Right ventricle myocardium inferior (tissue), 1 donor: ENCODE measurements at places on chromosomes 6 and 20.

DNA sequence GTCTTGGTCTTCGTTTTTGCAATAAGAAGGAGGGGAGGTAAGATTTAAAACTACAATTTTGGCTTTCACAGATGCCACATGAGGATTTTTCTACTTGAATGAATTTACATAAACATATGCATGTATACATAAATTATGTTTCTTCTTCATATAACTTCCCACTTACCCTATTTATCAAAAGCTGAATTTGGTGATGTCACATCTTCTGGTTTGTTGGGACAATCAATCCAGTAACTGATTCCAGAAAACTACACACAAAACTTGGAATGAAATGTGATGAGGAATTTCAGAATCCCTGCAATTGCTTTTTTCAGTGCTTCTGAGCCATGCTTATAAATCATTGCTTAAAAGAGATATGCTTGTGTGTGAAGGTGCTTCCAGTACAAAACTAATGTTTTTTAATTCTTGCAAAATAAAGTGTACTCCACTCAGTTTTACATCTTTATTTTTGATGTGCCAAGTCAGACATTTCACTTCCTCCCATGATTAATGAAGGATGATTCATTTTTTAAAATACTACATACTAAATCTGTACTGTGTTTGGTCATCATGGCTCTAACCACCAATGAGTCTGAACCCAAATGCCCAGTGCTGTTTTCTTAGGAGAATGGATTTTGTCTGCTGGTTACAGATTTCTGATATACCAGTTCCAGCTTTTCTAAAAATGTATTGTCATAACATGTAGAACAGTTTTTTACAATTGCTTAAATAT is 32.1 kb upstream of the RIN2 start:
- no peak for DNase-seq

DNA sequence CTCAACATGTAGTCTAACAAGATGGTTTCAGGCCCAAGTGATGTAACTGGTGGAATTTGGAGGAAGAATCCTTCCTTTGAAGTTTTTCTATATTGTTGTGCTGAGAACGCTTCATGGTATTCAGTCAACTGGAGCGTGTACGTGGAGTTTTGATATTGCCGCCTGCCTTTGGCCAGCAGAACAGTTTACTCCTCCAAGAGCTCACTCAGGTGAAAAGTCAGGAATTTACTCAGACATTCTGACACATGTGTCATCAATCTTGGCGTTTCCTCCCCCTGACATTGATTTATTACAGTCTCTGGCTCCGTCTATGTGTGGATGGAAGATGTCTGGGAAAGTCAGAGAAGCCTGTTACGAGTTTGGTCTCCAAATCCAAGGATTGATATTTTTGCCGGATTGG is 19.0 kb upstream of the TGM2 start:
- no peak for DNase-seq

DNA sequence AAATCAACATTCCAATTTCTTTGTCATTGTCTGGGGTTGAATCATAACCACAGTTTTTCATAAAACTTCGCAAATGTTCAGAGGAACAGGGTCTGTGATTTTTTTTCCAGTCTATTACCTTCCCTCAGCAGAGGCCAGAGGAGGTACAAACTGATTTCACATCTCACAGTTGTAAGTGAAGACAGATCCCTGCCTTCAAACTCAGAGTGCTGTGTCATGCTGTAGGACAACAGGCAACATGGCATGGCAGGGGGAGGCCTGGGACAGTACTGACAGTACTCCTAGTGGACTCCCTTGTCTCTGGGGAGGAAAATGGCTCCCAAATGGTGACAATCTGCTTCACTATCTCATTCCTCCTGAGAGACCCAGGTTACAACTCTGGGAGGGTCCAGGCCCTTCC is 308.6 kb downstream of the CDC5L start:
- no peak for DNase-seq

GRCh38 chr6:2183246-2183645 is 62.2 kb downstream of the GMDS start:
- DNase-seq, result no peak

DNA sequence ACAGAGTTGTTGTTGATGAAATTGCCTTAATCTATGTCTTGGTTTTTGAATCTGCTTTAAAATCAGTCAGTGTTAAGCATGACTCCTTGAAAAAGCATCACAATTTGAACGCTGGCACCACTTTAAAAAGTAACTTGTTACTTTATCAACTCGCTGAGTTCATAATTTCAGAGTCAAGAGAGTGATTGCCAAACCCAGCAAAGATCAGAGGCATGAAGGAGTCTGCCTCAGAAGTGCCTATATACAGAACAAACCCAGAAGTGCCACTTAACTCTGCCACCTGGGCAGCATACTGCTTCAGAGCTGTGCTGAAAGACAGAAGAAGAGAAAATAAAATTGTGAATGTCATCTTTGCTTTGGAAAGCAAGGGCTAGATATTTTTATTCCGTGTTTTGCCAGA is 73.6 kb upstream of the HCRTR2 start:
- no peak for DNase-seq

DNA sequence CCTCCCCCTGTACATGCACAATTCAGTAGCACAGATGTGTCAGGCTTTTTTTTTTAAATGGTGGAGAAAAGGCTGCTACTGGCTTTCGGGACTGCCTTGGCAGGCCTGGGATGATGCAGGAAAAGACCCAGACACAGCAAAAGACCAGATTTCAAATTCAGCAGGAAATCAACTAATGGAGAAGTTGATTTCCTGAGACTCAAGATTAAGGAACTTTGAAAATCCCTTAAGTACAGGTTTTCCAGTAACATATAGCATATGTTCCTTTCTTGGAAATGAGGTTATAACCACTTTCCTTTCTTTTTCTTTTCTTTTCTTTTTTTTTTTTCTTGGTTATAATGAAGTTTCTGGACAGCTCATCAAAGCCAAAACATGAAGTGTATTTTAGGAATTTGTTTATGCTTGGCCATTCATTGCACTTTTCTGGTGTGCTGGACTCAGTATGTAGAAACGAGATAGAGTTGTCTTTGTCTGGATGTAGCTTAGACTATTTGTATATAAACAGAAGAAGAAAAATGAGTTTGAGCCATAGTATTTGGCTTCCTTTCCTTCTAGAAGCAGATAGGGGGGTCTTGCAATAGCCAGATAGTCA is 119.4 kb downstream of the SASH1 start:
- no peak for DNase-seq

DNA sequence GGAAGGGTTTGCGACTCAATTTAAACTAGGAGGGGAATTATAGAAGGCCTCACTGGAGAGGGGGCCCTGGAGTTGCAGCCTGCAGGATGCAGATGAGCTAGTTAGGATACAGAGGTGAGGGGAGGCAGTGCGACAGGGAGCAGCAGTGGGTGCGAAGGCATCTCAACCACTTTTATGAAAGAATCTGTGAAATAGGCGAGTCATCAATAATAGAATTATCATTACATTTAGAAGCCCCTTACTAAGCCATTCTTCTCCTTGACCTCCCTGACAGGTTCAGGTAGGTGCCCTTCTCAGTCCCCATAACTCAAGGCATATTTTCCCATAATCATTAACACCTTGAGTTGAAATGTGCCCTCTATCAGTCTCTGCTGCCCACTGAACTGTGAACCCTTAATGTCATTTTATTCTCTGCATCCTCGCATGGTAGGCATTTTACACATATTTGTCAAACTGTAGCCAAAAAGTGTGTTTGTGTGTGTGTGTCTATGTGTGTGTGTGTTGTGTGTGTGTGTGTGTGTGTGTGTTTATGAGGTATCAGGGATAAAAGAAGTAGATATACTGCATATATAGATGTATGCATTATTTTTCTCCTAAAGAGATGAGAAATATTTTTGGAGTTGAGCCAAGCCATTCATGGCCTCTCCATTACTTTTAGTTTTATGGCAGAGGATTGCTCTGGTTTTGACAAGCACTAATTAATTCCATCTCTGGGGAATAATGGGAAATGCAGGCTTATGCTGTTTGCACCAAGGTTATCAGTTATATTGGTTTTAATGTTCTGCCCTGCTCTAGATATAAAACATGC is 898.8 kb downstream of the KIF16B start:
- no peak for DNase-seq

DNA sequence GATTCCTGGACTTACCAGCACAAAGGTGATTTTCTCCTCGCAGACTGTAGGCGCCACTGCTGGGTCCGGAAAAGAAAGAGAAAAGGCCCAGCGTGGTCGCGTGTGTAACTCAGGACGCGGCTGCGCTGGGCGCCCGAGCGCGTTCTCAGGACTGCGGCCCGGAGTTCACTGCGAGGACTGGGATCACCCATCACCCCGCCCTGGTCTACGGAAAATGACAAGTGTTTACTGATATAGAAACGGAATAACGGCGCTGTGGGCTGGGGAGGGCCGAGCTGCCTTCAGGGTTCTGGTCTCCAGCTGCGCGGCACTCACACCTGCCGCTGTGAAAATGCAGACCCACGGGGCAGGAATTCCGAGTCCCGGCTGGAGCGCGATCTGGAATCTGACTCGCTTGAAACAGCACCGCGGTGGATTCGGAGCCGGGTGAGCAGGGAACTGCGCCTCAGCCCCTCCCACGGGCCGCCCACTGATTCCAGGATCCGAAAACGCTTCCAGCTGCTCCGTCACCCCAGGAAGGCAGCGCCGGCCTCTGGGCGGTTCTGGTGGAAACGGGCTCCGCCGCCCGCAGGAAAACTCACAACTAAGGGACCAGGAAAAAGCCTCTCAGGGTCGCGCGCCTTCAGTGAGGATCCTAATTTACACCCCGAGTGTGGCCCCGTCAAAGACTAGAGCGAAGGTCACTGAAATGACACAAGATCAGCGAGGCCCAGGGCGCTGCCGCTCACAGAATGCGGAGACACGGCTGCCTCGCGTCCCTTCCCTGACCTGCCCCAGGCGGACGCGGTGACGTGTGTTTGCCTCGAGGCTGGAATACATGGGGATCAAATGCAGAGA is 34.5 kb downstream of the HLA-A start:
- peak; percentile 94 for DNase-seq

GRCh38 chr6:91965872-91966271 is 1379.0 kb upstream of the MAP3K7 start:
- DNase-seq, result no peak

DNA sequence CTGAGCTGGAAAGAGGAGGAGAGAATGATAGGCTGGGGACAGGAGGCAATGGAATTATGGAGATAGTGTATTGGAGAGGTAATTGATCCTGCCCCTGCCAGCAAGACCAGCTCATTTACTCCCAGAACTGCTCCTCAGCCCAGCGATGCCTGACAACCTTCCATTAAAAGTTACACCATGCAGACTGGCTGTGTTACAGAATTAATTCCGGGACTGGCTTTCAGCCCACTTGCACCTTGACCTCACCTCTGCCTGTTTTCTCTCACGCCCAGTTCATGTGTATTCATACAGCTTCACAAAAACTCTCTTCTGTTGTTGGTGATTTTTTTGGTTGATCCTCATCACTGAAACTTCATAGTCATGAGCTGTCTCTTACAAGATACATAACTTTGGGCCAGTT is 207.3 kb downstream of the PLCB1 start:
- no peak for DNase-seq

- no peak for DNase-seq
These were observed 478.0 kb downstream of the KIF16B start for GRCh38 chr20:16095226-16095625.

DNA sequence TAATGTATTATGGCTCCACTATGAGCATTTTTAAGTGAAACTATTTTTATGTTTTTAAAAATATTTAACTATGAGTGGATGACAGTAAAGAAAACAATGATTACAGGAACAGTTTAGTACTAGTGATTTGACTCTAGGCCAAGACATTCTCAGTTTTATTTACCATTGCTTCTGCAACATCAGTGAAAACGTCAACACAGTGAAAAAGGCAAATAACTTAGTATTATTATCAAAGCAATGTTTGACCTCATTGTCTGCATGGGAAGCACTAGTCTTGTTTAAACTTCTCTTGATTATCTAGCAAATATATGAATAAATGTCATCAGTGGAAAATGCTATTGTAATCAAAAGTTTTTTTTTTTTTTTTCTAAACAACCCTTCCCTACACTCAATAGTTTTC is 165.0 kb downstream of the HTR1B start:
- DNase-seq, result no peak

DNA sequence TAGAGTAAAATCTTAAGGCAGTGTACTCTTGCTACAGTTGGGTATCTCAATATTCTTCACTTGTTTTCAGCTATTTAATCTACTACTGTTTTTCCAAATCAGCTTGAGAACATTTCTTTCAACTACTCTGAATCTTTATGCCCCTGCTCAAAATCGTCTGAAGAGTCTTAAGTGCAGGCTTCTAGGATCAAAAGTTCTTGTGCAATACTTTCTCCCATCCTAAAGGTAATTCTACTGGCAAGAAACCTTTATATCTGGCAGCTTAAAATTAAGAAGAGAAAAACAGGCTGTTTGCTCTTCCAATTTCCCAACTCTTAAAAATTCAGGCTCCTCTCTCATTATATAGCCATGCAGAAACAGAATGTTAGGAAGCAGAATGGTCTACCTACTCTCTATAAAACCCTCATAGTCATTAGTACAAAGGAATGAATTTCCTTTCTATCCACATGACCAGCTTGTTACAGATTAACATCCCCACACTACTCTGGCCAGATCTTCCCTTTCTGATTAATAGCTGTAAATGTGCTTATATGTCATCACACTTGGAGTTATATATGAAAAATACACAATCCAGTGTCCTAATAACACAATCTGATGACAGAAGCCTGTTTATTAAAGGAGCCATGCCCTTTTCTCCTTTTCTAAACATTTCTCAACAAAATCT is 122.2 kb upstream of the FAM184A start:
- no peak for DNase-seq

- no peak for DNase-seq
These were observed 31.0 kb upstream of the MRPS18A start for GRCh38 chr6:43718387-43719105.

DNA sequence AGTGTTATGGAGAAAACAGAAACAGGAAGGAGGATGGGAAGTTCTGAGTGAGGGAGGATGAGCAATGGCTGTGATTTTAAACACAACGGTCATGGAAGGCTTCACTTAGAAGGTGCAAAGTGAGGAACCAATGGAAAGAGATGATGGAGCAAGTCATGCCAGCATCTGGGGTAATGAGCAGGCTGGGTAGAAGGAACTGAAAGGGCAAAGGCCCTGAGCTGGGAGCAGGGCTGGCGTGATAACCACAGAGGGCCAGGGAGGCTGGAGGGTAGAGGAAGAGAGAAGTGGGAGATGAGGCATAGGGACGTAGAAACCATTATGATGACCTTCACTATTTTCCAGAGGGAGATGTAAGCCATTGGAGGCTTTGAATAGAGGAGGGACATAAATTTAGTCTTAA is 43.6 kb downstream of the NHLRC1 start:
- no peak for DNase-seq

GRCh38 chr20:39857835-39858234 is 831.2 kb downstream of the MAFB start:
- DNase-seq, result no peak

- DNase-seq, result no peak
These were observed 20.2 kb upstream of the HLA-DOA start for GRCh38 chr6:33029328-33030184.

- DNase-seq, result peak; percentile 18
These were observed 47.4 kb upstream of the STX16 start for GRCh38 chr20:58603721-58604120.

GRCh38 chr6:42279144-42279781 is 61.6 kb upstream of the MRPS10 start:
- DNase-seq, result peak; percentile 65
